ENCODE measurements at places on chromosomes 1 and 21.
A peak's percentile ranks its signal among the peaks of the same experiment; 100 is the strongest.

DNA sequence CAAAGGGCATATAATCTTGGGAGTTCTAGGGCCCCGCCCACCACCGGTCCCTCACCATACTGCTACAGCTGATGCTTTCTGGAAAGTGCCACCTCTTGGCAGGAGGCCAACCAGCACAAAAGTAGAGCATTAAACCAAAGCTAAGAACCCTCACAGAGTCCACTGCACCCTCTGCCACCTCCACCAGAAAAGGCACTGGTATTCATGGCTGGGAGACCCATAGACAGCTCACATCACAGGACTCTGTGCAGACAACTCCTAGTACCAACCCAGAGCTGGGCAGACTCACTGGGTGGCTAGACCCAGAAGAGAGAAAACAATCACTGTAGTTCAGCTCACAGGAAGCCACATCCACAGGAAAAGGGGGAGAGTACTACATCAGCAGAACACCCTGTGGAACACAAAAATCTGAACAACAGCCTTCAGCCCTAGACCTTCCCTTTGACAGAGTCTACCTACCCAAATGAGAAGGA is 10.8 kb downstream of the THEM4 start:
- DNase-seq: peak; percentile 48

- no peak for DNase-seq
Observed at GRCh38 chr1:95002540-95003432, 70.0 kb downstream of the ALG14 start.

- DNase-seq: no peak
Observed at GRCh38 chr1:223774134-223774814, 61.9 kb downstream of the CAPN2 start.

- no peak for DNase-seq
Observed at GRCh38 chr1:219783605-219784235, 144.6 kb downstream of the SLC30A10 start.

DNA sequence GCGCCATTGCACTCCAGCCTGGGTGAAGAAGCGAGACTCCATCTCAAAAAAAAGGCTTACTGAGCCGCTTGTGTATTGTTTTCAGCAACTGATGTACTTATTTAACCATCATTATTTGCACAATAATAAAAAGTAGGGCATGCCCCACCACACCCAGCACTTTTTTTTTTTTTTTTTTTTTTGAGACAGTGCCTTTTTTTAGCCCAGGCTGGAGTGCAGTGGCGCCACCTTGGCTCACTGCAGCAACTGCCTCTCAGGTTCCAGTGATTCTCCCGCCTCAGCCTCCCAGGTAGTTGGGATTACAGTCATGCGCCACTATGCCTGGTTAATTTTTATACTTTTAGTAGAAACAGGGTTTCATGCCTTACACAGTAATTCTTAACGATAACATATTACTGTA is 12.2 kb upstream of the TRNAU1AP start:
- DNase-seq: no peak

DNA sequence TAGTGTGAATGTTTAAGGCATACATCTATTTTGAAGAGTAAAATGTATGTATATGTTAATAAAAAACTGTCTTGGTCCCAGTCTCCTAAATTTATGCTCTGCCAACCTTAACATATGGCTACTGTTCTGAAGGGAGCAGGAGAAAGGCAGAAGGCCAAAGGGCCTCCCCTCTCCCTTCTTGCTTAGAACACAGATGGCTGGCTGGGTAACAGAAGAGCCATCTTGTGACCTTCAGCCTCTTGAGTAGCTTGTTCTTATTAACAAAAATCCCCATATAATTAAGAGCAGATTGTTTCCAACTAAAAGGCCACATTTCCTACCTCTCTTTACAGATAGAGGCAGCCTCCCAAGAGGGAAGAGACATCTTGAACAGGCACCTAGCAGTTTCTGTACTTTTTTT is 36.1 kb downstream of the EPB41 start:
- no peak for DNase-seq

DNA sequence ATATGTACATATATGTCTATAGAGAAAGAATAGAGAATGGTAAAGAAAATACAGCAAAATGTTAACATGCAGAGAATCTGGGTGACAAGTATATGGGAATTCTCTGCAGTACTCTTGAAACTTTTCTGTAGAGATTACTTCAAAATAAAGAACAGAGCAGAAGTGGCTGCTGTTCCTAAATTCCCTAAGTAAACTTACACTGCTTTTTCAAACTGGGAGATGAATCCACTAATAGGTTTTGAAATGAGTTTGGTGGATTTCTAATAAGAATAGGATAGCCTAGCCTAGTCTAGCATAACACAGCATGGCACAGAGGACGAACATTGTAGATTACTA is 450 bp upstream of the CR2 start:
- DNase-seq: no peak

GRCh38 chr21:45187646-45188045 is 100.0 kb downstream of the POFUT2 start:
- DNase-seq: no peak

GRCh38 chr1:114033216-114033706 is 54.0 kb downstream of the OLFML3 start:
- no peak for DNase-seq

DNA sequence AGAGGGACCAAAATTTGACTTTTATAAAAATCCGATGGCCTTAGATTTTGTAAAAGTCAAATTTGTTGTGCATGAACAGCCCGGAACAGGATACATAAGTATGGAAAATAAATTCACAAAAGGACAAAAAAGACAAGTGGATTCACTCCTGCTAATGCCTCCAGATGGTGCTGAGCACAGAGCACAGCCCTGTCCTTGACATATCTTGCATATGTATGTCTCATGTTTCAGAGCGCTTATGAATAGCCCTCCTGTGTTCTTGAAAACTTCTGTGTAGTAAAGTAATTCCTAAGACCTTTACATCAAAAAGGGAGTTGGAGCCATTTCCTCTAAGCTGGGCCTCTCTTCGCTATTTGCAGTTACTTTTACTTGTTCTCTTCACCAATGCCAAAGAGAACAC is 110.7 kb upstream of the RAB3GAP2 start:
- DNase-seq: no peak

- DNase-seq: no peak
Observed at GRCh38 chr1:236530959-236531358, 7.2 kb downstream of the LGALS8 start.

DNA sequence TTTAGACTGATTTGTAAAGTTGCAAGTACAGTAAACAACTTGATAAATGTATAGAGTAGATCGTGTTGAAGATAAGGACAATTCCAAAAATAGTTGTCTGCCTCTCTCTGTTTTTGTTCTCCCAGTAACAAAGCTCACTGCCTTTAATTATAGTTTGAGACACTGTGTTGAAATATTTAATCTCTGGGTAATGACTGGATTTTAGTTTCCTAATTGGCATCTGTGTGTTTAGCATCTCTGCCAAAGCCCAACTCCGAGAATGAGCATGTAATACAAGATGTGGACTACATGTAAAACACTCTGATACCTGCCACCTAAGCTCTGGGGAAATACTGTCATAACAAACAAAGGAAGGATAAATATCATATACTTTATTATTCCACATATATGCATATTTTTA is 27.7 kb upstream of the SDE2 start:
- DNase-seq: no peak

- DNase-seq: no peak
Observed at GRCh38 chr1:246351721-246352120, 155.4 kb downstream of the SMYD3 start.

DNA sequence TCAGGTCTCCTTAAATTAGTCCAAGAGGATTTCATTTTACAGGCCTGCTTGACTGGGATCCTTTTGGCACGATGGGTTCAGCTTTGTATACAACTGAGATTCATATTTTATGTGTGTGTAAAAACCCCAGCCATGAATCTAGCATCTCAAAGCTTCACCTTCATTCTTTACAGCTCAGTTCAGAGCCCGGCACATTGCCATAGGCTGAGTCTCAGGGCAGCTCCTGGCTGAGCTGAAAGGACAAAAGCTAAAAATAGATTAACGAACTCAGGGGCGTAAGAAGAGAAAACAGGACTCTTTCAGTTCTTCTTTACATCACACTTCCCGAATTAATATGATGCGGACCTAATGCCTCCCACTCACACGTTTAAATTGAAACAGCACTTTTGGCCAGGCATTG is 262.8 kb upstream of the PBX1 start:
- DNase-seq: no peak

GRCh38 chr1:162823771-162824525 is 33.4 kb downstream of the HSD17B7 start:
- no peak for DNase-seq

Data from Calu3 (cell line).